ENCODE measurements at places on chromosomes 2 and 18. TPM values are rescaled to one million over a fixed set of nuclear protein-coding genes. Genes with fewer than 3 reads are reported as not detected.

The DSEL gene
- total RNA-seq = 49.8 TPM

The PPP1R1C gene
- 0.52 TPM for total RNA-seq

- no peaks in the 10 kb centered on the region for H3K4me1 ChIP-seq
- no peaks in the 10 kb centered on the region for H3K27me3 ChIP-seq
- H3K4me3 ChIP-seq = no peak overlapping the region
- no peaks in the 10 kb centered on the region for H3K36me3 ChIP-seq
- DNase-seq = no peak
- H3K27ac ChIP-seq = no peak overlapping the region
These were observed 134.9 kb upstream of the NDUFV2 start for GRCh38 chr18:8967573-8967972.

- H3K36me3 ChIP-seq = no peaks in the 10 kb centered on the region
- no peaks in the 10 kb centered on the region for H3K27me3 ChIP-seq
- peaks cover 23% of the 10 kb centered on the region for H3K4me1 ChIP-seq
- H3K27ac ChIP-seq = no peak overlapping the region
These were observed 23.2 kb upstream of the ACVR1 start for GRCh38 chr2:157899125-157899839.
